ENCODE measurements at places on chromosomes 2 and 18.

DNA sequence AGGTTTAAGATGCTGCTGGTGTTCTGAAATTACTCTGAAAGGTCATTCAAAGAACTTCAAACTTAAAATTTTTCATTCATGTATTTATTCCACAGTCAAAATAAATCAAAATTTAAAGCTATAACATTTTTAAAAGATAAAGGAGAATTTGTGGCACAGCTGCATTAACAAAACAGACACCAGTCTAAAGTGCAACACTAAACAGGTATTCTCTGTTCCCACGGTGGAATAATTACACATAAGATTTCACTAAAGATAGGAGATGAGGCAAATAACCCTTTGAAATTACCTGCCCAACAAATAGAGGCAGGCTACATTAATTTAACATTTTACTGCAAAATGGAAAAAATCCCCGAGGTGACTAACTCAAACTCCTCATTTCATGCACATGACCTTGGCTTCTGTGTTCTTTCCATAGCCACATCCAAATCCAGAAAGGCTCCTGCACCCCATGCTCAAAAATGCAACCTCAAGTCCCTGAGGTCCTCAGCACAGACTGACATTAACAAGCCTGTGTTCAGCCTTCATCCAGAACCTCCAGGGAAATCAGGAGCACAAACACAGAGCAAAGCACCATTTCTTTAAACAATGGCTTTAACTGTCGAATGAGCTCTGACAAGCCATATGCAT, 10.5 kb downstream of the COX7A2L start:
- DNase-seq = no peak

GRCh38 chr2:45964223-45964841, 312.9 kb downstream of the PRKCE start:
- no peak for DNase-seq

DNA sequence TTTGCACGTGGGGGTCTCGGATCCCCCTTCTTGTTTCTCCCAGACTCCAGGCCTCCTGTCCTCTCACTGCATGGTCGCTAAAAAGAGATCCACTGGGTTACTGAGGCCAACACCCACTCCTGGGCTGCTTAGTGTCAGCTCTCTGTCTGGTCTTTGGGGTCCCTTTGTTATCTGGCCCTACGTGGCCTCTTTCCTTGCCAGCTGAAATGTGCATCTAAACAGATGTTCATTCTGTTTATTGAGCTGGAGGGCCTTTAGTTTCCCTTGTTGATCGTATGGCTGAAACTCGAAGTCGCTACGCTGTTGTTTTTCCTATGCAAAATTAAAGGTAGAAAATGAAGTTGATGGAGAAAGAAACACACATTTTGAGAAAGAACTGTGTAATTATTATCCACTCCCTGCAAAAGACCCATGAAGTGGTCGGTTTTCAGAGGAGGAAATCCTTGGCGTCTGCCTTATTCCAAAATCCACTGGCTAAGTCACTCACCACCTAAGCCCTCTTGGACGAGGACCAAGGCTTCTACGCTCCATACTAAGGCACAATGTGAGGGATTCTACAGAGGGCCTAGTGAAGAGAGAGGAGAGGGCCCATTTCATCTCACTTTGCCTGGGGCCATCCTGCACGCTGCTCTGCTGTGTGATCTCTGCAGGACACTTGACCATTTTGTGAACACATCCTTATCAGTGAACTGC, 105.3 kb downstream of the GLI2 start:
- DNase-seq = no peak

DNA sequence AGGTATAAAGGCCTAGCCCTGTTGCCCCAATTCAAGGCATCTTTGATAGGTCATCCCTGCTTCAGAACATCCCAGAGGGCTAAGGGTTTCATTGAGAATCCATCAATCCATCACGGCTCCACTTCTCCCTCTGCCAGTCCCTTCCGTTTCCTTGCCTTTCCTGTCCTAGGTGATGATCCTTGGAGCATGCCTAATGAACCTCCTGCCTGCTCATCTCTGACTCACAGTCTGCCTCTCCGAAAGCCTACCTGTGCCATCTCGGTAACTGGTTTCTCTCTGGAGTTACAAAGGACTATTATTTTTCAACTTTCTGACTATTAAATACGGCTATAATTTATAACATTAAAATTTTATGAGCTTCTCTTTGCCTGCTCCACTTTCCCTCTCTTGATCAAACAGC, 36.7 kb upstream of the OSBPL6 start:
- no peak for DNase-seq

DNA sequence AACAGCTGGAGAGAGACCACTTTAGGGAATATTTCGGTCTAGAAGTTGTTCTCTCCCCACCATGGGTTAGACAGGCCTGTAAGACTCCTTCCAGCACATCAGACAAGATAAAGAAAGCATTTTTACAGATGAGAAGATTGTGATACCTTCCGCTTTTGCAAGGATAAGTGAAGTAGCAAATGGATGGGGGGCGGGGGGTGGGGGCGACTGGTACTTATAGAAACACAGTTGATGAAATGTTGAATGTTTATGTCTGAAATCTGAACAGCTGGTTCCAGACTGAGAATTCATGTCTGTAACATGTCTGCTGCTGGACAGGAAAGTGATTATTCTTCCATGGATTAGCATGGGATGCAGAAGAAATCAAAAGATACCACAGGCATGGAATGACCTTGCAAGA, 90.5 kb upstream of the FN1 start:
- no peak for DNase-seq

DNA sequence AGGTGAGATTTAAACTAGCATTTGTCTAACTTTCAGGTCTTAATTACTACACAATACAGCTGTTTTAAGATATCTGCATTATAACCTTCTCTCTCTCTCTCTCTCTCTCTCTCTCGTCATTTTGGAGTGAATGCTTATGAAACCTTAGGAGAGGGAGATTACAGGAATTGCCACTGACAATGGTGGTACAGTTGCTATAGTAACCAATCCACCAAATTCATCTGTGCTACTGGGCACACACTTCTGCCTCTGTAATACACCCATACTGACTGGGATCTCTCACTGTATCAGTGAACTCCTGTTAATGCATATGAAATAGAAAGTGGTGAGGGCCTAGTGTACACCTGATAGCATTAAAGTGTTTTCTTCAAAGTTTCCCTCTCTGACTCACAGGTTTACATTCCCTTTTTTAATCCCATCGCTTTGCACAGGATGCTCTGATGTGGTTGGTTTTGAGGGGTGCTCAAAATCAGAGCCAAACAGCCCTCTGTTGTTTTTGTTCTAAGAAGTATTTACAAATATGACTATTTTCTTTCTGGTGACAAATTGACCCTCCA, 13.1 kb downstream of the KLHL14 start:
- DNase-seq = no peak

GRCh38 chr2:31192851-31193392, 24.4 kb downstream of the CAPN14 start:
- DNase-seq = peak; percentile 12

- no peak for DNase-seq
These were observed 81.1 kb downstream of the BOLA3 start for GRCh38 chr2:74066491-74067203.

GRCh38 chr2:217338306-217338916, 478.5 kb upstream of the TNP1 start:
- no peak for DNase-seq

DNA sequence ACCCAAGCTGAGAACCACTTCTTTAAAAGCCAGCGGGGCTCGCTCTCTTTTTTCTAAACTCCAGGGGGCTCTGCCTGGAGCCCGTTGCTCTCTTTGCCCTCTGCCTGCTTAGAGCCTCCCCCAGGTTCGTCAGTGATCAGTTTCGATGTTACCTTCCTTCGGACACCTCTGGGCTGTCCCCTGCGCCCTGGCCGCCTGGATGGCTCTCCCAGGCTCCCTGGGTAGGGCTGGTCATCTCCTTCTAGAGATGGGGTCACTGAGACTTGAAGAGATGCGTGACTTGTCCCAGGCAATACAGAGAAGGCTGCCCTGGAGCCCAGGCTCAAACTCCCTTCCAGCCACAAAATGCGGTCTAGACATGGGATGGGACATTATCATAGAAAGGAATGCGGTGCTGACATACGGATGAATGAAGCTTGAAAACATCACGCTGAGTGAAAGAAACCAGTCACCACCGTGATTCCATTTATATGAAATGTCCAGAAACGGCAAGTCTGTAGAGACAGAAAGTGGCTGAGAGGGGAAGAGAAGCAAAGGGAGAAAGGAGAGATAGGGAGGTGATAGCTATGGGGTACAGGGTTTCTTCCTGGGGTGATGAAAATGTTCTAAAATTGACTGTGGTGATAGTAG, 14.6 kb downstream of the KCNF1 start:
- no peak for DNase-seq

- no peak for DNase-seq
These were observed 21.9 kb upstream of the CERS6 start for GRCh38 chr2:168434146-168434545.

- DNase-seq = no peak
These were observed 835.0 kb downstream of the NRXN1 start for GRCh38 chr2:50196775-50197480.

Data from K562 (cell line).